ENCODE measurements at places on chromosomes 13 and 19. TPM values are rescaled to one million over a fixed set of nuclear protein-coding genes. Genes with fewer than 3 reads are reported as not detected.

GRCh38 chr19:29233591-29233990 is 20.6 kb upstream of the UQCRFS1 start:
- no peak for DNase-seq
- H3K27ac ChIP-seq, result no peak overlapping the region
- H3K36me3 ChIP-seq, result no peaks in the 10 kb centered on the region
- H3K4me3 ChIP-seq, result no peak overlapping the region
- peaks cover 2% of the 10 kb centered on the region for H3K27me3 ChIP-seq

Gene GJB6
- not detected for total RNA-seq

- no peaks in the 10 kb centered on the region for H3K36me3 ChIP-seq
- no peak for DNase-seq
- H3K27me3 ChIP-seq, result no peaks in the 10 kb centered on the region
- peaks cover 6% of the 10 kb centered on the region for H3K4me1 ChIP-seq
- H3K4me3 ChIP-seq, result no peak overlapping the region
- H3K27ac ChIP-seq, result no peak overlapping the region
Measured at GRCh38 chr19:30315159-30315558, 57.0 kb upstream of the ZNF536 start.

- H3K4me1 ChIP-seq, result 0 out of 2 replicates have a peak, but pooled peaks cover 2% of the 10 kb centered on the region
- H3K27me3 ChIP-seq, result no peaks in the 10 kb centered on the region
Measured at GRCh38 chr13:112995395-112996191, 26.6 kb downstream of the MCF2L start.

DNA sequence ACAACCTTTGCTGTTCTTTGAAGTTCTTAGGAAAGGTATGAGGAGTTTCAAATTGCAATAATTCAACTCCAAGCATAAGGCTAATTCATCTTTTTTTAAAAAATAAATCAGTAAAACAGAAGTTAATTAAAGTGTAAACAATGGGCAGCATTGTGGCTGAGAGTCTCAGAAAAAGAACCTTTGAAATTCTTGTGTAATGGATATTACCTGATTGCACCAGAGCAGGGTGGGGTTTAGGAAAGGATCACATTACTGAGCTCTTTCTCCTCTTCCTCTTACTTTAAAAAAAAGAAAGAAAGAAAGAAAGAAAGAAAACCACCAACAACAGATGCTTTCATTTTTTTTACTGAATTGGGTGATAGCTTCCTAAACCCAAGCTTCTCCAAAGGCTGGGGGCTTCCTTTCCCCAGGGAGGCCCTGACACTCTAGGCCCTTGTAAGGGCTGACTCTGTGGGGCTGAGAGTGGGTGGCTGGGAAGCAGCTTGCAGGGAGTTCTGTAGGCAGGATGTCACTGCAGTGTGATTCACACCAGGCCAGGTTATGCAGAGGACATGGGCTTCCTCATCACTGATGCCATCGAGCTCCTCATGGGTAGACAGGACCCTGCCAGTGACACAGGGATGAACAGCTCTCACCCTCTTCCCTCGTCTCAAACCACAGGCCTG is 564.5 kb downstream of the FGF9 start:
- no peak for DNase-seq
- no peaks in the 10 kb centered on the region for H3K27me3 ChIP-seq
- H3K4me1 ChIP-seq, result peaks cover 37% of the 10 kb centered on the region
- no peak overlapping the region for H3K4me3 ChIP-seq
- peak overlapping the region; percentile 91 for H3K27ac ChIP-seq
- H3K36me3 ChIP-seq, result no peaks in the 10 kb centered on the region

DNA sequence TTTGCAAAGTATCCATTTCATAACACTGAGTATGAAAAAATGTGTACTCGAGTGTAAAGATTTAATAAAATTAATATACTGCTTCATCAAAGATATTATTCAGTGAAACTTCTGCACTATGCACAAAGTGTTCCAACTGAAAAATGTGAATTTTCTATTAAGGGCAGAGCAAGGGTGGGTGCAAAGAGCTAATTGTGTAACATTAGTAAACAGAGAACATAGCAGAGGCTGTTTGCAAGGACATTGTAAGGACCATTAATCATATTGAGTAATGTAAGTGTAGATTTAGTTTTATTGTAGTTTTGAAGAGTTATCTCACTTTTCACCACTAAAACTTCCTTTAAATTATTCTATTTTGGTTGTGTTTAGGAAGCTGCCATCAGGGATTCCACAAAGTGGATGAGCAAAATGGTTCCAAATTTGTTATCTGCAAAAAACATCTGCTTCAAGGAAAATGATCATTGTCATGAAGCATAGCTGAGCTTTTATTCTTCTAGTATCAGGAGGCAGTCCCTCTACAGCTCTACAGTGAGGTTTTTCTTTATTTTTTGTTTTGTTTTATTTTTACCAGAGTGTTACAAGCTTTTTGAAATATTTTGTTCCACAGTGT is 1375.4 kb downstream of the SLITRK1 start:
- no peak overlapping the region for H3K4me3 ChIP-seq
- DNase-seq, result no peak
- no peaks in the 10 kb centered on the region for H3K27me3 ChIP-seq
- no peak overlapping the region for H3K27ac ChIP-seq
- H3K36me3 ChIP-seq, result no peaks in the 10 kb centered on the region

Gene MIA
- total RNA-seq, result not detected

- peaks cover 39% of the 10 kb centered on the region for H3K36me3 ChIP-seq
- H3K4me1 ChIP-seq, result no peaks in the 10 kb centered on the region
- no peaks in the 10 kb centered on the region for H3K27me3 ChIP-seq
- no peak for DNase-seq
Measured at GRCh38 chr19:45045671-45046353, 7.0 kb downstream of the CLASRP start.

DNA sequence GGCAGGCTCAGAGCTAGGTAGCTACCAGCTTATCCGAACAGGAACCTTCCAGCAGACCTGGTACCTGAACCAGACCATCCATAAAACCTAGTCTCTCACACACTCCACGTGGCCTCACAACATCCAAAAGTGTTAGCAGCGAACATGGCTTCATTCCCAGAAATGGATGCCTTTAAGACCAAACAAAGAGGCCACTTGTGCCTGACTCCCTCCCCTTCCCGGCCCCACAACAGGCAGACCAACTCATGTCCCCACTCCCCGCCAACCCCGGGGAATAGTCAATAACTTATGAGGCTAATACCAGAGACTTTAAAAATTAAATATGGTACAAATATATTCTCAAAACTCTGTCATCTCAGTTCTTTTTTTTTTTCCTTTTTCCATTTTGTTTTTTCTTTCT is 46.2 kb downstream of the ZNF557 start:
- no peaks in the 10 kb centered on the region for H3K4me1 ChIP-seq
- H3K27ac ChIP-seq, result no peak overlapping the region
- H3K27me3 ChIP-seq, result no peaks in the 10 kb centered on the region
- DNase-seq, result no peak

GRCh38 chr13:46526100-46526735 is 26.8 kb upstream of the LRCH1 start:
- no peaks in the 10 kb centered on the region for H3K27me3 ChIP-seq
- DNase-seq, result no peak
- H3K4me3 ChIP-seq, result no peak overlapping the region
- H3K27ac ChIP-seq, result no peak overlapping the region
- H3K36me3 ChIP-seq, result 0 out of 2 replicates have a peak, but pooled peaks cover 4% of the 10 kb centered on the region

DNA sequence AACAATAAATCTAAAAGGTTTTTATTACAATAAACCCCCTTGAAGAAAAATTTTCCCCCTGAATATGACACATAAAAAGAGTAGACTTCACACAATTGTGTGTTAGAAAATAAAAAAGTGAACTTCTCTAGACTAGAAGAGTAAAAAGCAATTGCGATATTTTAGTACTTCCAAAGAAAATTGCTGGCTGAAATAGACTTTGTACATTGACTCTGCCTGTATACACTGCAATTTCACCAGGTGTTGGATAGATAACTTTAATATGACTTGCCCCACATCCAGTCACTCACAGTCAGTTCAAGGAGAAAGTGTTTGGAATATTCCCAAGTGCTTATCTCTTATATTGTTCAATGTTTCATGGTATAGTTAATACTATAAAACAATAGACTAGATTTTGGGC is 1780.1 kb upstream of the PCDH20 start:
- no peak overlapping the region for H3K27ac ChIP-seq
- no peaks in the 10 kb centered on the region for H3K27me3 ChIP-seq
- H3K4me1 ChIP-seq, result peaks cover 1% of the 10 kb centered on the region
- no peak overlapping the region for H3K4me3 ChIP-seq

Gene TDRD12
- total RNA-seq, result 1.3 TPM

GRCh38 chr13:113207890-113208420 is 514 bp downstream of the PCID2 start:
- H3K36me3 ChIP-seq, result peaks cover 32% of the 10 kb centered on the region
- DNase-seq, result peak; percentile 50

DNA sequence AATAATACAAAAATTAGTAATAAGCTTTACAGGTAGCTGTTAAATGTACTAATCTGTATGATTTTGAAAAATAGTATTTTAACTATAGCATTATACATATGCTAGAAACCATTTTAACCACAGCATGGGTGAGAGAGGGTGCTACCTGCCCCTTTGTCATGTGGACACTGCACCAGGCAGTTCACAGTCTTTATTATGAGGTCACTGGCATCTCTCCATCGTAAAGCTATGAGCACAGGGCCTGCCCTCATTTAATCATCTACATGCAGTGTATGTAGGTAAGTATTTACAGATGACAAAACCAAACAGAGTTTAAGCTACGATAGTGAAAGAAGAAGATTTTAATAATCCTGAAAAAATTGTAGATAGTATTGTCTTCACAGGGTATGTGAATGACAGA is 21.7 kb downstream of the EDNRB start:
- no peak overlapping the region for H3K27ac ChIP-seq
- H3K36me3 ChIP-seq, result peaks cover 42% of the 10 kb centered on the region
- peaks cover 31% of the 10 kb centered on the region for H3K4me1 ChIP-seq
- DNase-seq, result no peak
- no peaks in the 10 kb centered on the region for H3K27me3 ChIP-seq

- H3K27me3 ChIP-seq, result no peaks in the 10 kb centered on the region
- DNase-seq, result peak; percentile 98
- peaks cover 5% of the 10 kb centered on the region for H3K4me1 ChIP-seq
- H3K27ac ChIP-seq, result peak overlapping the region; percentile 100
- H3K36me3 ChIP-seq, result peaks cover 13% of the 10 kb centered on the region
Measured at GRCh38 chr19:15125232-15126067, 18.2 kb downstream of the SYDE1 start.

GRCh38 chr13:102776271-102776670 is 2.7 kb upstream of the TEX30 start:
- H3K36me3 ChIP-seq, result peaks cover 8% of the 10 kb centered on the region
- no peak overlapping the region for H3K4me3 ChIP-seq

DNA sequence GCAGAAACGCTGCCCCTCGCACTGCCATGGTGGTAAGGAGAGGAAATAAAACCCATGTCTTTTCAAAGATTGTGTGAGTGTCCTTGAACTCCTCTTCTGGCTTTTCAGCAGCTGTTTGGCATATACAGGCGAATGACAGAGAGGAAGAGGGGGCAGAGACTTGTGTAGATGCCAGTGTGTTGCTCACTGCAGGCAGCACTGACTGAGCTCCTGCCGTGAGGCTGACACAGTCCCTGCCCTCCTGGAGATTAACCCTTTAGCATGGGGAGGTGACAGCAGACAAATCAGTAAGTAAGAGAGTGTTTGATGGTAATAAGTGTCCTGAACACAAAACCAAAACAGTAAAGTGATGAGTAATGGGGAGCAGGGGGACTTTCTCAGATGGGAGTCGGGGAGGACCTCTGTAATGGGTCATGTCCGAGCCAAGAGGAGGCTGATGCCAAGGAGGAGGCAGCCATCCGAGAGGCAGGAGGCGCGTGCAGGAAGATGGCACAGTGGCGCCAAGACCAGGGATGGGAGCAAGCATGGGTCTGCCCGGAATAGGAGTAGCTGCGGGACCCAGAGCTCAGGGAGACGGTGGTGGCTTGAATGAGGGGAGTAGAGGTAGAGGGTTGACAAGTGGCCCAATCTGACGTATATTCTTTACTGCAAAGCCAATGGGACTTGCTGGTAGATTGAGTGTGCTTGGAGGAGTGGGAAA is 182.2 kb downstream of the FOXO1 start:
- DNase-seq, result no peak
- no peak overlapping the region for H3K27ac ChIP-seq
- no peaks in the 10 kb centered on the region for H3K36me3 ChIP-seq
- no peaks in the 10 kb centered on the region for H3K27me3 ChIP-seq
- peaks cover 51% of the 10 kb centered on the region for H3K4me1 ChIP-seq
- no peak overlapping the region for H3K4me3 ChIP-seq

DNA sequence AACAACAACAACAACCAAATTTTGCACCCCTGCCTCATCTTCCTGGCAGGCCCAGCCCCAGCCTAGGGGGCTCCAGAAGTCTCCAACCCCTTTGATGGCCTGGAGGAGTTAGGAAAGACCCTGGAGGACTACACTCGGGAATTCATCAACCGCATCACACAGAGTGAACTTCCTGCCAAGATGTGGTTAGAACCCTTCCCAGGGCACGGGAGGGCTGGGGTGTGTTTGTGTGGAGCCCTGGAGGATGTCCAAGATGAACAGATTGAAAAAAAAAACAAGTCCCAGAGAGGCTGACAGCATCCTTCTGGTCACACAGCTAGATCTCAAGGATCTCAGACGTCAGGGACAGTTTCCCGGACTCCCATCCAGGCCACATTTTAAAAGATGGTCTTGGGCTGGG is 13.3 kb downstream of the APOC1 start:
- H3K36me3 ChIP-seq, result no peaks in the 10 kb centered on the region
- peaks cover 32% of the 10 kb centered on the region for H3K27me3 ChIP-seq
- H3K4me3 ChIP-seq, result no peak overlapping the region
- DNase-seq, result no peak
- peaks cover 17% of the 10 kb centered on the region for H3K4me1 ChIP-seq

DNA sequence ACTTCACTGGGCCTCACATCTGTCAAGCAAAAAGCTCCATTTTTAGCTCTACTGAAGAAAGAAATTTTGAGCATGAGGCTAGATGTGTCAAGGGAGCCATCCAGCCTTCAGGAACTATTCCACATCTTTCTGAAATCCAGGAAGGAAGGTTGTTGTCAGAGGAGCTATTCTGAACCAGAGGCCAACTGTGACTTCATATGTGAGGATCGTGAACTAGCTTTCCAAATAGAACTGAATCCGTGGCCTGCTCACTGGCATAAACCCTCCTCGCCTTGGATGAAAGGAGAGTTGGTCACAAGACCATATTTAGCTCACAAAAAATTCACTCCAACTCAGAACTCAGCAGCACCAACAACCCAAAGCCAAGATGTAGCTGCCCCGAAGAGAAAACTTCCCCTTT is 195.8 kb downstream of the FOXO1 start:
- H3K4me1 ChIP-seq, result no peaks in the 10 kb centered on the region
- H3K27me3 ChIP-seq, result no peaks in the 10 kb centered on the region
- H3K4me3 ChIP-seq, result no peak overlapping the region
- no peaks in the 10 kb centered on the region for H3K36me3 ChIP-seq
- H3K27ac ChIP-seq, result no peak overlapping the region

- peak overlapping the region; percentile 82 for H3K4me3 ChIP-seq
- no peaks in the 10 kb centered on the region for H3K36me3 ChIP-seq
- peaks cover 47% of the 10 kb centered on the region for H3K4me1 ChIP-seq
- no peak overlapping the region for H3K27ac ChIP-seq
- peaks cover 55% of the 10 kb centered on the region for H3K27me3 ChIP-seq
- no peak for DNase-seq
Measured at GRCh38 chr13:83884141-83884540, 1.9 kb upstream of the SLITRK1 start.

DNA sequence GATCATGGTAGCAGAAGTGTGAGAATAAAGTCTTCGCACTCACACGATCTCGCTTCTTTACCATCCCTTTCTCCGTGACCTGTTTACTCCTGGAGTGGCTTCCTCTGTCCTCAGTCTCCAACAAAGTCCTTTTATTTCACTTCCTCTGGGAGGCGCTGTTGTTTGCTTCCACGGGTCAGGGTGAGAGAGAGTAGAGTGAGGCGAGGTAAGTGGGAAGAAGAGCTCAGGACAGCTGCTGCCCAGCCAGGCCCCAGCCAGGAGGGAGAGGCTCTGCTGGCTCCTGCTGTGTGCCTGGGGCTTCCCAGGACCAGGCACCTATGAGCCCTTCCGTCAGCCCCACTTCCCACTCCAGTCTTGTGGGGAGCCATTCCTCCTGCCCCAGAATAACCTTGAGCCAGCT is 242.1 kb downstream of the FGF9 start:
- no peak overlapping the region for H3K27ac ChIP-seq
- H3K4me3 ChIP-seq, result no peak overlapping the region
- peaks cover 6% of the 10 kb centered on the region for H3K36me3 ChIP-seq
- DNase-seq, result peak; percentile 59

Measured in WTC11 (cell line).